ENCODE measurements at places on chromosomes 2 and 18.

DNA sequence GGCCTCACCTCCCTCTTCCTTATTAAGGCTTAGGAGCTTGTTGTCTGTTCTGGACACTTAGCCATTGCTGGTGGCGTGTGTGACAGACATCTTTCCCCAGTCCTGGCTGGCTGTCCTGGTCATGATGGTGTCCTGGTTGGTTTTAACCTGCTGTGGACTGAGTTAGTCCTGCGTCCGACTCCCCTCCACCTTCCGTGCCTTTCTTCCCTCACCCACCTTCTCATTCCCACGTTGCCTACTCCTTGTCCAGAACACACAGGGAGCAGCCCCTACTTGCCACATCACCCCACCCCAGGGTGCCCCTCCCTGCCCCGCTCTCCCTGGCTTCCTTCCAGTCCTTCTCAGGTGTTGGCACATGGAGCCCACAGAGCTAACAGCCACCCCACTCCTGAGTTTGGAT, 9.5 kb downstream of the ANO7 start:
- no peak for DNase-seq

DNA sequence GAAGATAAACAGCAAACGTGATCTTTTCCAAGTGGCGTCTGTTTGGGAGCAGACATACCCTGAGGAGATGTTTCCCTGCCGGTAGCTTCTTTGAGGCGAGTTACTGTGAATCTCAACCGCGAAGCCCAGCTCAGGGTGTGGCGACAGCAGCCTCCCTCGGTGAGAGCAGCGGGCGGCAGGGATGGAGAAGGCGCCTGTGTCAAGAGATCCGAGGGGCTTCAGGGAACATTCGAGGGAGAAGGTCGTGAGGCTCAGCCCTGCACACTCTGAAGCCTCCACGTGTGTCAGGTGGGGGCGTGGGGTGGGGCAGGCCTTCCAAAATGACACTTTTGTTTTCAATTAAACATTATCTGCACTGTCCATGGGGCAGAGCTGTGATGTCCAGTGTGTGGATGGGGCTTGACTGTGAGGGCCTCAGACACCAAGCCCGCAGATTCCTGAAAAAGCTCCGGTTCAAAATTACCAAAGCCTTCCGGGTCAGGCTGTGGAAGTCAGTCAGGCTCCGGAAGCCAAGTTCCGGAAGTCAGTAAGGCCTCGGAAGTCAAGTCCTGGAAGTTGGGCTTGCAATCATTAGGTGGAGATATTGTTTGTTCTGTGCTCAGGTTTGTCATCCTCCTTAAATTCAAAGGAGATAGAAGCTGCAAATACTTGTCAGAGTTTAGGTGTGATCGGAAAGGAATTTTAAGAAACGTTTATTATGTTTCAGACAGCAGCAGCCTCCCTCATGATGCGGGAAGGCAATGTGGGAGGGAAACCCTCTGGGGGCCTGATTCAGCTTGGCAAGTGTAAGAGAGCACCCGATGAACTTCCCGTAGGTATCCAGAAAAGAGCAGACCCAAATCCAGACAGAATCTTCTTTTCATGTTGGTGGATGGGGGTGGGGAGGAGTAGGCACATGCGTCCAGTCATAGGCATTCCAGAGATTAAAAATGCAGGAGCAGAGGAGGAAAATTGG, 20.7 kb downstream of the SMIM21 start:
- DNase-seq: no peak

- DNase-seq: no peak
Observed at GRCh38 chr18:48571639-48572384, 33.0 kb downstream of the CTIF start.

GRCh38 chr18:32582455-32582854, 111.8 kb upstream of the GAREM1 start:
- no peak for DNase-seq

DNA sequence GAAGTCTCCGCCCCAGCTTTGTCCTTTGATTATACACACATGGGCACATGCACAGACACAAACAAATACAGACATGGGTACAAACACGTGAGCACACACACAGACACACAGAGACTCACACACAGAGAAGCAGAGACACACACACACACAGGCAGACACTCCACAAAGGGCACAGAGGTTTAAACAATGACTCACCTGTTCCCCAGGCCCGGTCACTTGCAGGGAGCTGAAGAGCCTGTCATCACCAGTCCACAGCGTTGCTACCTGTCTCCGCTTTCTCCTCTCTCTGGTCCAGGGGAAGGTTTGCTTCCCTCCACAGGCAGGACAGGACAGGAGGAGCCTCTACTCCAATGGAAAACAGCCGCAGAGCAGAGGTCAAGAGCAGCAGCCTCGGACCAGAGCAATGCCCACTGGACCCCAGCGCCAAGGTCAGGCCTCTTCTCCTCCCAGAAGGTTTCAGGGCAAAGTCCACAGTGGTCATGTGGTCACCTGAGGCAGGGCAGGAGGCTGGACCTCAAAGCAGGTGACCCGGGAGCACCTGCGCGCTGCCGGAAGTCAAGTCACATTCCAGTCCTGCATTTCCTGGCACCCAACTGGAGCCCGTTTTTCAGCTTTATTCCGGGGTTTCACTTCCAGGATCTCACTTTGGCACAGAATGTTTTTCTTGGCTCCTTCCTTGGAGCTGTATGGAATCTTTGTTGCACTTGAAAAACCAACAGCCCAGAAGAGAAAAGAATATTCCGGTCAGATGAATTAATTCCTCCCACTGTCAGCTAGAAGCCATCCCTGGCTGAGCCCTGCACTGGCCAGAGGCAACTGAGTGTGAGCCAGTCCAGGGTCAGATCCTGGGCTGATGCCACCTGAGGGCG, at the start of gene RAB17:
Gene RAB17 (minus strand): TSS at position 463 of the 869 bp plus-strand sequence. CDS start 4,580 bp downstream, outside the sequence.
- DNase-seq: no peak

DNA sequence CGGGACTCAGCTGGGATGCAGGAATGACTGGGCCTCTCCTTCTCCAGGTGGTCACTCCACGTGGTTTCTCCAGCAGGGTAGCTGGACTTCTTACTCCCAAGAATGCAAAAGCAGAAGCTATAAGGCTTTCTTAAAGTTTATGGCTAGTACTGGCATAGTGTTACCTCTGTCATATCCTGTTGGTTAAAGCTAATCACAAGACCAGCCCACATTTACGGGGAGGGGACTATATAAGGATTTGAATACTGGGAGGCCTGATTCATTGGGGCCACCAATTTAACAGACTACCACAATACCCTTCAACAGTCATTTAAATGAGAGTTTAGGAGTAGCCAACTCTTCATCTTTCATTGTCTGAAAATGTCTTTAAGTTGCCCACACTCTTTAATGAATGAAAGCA, 94.4 kb upstream of the TSPYL6 start:
- DNase-seq: no peak

- DNase-seq: no peak
Observed at GRCh38 chr2:173075056-173075780, 428 bp upstream of the MAP3K20 start.

- DNase-seq: peak; percentile 47
Observed at GRCh38 chr18:47772374-47773248, 157.8 kb downstream of the SMAD2 start.

- no peak for DNase-seq
Observed at GRCh38 chr2:185245216-185245615, 493.4 kb upstream of the FSIP2 start.

- DNase-seq: no peak
Observed at GRCh38 chr18:48942554-48943261, 8.1 kb downstream of the SMAD7 start.

DNA sequence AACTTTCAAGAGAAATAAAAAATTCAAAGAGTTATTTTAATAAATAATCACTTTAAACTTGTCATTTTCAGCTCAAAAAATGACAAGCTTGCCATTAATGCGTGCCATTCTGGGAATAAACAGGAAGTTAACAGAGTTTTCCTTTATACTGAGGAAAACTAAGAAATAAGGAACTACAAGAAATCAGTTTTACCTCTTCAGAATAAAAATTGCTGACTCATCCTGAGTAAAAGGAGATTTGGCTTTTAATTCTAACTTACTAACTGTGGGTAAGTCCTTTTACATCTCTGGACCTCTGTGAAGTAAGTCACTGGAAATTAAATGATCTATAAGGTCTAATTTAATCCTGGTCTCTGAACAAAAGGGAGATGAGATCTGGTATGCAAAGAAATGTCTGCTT, 16.1 kb downstream of the CEBPZ start:
- DNase-seq: no peak

GRCh38 chr2:57432528-57432927, 614.1 kb upstream of the VRK2 start:
- no peak for DNase-seq

GRCh38 chr18:48992133-48992532, 41.4 kb upstream of the SMAD7 start:
- DNase-seq: no peak

DNA sequence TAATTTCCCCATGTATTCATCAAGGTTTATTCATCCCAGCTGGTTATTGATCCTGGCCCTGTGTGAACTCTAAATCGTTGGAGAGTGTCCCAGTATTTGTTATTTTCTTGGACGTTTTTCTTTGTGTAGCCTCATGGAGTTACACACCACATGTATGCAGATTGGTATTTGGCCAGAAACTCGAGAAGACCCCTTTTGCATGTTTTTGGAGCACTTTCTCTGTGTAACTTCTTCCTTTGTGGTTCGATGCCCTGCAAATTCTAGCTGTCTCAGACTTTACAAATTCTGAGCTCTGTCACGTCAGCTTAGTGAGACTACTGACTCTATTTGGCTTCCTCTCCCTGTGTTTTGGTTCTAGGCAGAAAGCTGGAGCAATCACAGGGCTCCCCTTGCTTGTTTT, 198.7 kb downstream of the MCFD2 start:
- DNase-seq: no peak

DNA sequence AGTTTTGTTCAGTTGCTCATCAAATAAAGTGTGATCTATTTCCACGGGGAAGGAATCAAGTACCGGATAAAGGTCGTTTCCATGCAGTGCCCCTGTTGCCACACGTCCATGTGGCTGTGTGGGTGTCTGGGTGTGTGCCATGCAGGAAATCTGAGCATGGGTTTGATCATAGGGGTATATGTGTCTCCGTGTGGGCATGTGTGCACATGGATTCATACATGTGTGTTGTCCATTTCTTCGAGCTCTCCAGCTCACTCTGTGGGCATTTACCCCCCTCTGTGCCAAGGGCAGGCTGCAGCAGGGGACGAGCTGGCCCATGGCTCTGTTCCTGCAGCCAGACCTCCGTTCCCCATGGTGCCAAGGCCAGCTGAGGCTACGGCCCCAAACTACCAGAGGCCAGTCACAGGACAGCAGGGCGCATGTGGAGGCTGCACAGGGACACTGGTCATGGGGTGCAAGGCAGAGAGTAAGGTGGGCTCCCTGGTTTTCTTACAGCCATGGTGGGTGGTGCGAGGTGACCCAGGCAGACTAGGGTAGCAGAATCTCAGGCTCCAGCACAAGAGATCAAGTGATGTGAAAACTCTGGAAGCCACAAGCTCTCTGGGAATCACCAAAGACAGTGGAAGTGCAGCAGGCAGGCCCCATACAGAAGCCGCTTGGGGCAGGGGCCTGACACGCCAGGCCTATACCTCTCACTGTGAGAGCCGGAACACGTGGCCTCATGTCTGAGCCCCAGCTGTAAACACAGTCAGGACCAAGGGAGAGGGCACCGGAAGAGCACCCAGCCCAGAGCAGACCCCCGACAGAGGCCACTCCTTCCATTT, 66.4 kb upstream of the RAB6C start:
- no peak for DNase-seq

- DNase-seq: no peak
Observed at GRCh38 chr2:127023504-127023903, 83.5 kb downstream of the BIN1 start.

Data from CD4-positive, alpha-beta T cell treated with Interferon alpha-2 for 1 hour (primary cell).